ENCODE measurements at places on chromosomes 13 and 19.
A peak's percentile ranks its signal among the peaks of the same experiment; 100 is the strongest.

- peak; percentile 18 for DNase-seq
Measured at GRCh38 chr19:3129112-3129511, 6.7 kb upstream of the GNA15 start.

GRCh38 chr19:55451163-55451964 lies 8.3 kb upstream of the SHISA7 start:
- DNase-seq: no peak

DNA sequence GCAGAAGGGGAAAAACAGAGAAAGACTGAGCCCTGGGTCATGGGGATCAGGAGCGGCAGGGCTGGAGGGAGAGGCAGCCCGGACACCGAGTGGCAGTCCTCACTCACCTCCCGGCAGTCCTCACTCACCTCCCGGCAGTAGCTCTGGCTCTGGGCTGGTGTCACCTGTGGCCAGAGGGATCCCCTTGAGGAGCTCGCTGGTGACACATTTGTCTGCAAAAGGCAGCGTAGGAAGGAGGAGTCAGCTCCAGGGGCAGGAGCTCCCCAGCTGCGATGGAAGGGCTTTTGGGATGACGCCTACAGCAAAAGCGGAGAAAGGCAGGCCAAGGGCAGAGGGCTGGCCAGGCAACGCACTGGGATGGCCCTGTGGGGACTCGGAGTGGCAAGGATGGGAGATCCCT lies 739 bp downstream of the EIF3G start:
- no peak for DNase-seq

DNA sequence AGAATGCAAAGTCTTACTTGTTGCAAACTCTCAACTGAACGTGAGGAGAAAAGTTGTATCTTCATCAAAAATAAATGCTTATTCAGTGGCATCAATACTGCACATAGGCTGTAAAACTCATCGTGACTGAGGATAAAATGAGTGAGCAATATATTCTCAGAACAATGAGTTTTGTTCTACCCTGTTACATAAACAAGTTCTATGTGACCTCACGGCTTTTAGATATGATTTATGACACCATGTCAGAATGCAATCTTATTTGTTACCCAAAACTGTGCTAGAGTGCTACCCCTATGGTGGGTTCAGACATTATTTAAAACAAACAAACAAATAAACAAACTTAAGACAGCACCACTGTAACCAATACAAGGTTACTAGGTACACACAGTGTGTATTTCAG lies 55.4 kb downstream of the FOXO1 start:
- no peak for DNase-seq

DNA sequence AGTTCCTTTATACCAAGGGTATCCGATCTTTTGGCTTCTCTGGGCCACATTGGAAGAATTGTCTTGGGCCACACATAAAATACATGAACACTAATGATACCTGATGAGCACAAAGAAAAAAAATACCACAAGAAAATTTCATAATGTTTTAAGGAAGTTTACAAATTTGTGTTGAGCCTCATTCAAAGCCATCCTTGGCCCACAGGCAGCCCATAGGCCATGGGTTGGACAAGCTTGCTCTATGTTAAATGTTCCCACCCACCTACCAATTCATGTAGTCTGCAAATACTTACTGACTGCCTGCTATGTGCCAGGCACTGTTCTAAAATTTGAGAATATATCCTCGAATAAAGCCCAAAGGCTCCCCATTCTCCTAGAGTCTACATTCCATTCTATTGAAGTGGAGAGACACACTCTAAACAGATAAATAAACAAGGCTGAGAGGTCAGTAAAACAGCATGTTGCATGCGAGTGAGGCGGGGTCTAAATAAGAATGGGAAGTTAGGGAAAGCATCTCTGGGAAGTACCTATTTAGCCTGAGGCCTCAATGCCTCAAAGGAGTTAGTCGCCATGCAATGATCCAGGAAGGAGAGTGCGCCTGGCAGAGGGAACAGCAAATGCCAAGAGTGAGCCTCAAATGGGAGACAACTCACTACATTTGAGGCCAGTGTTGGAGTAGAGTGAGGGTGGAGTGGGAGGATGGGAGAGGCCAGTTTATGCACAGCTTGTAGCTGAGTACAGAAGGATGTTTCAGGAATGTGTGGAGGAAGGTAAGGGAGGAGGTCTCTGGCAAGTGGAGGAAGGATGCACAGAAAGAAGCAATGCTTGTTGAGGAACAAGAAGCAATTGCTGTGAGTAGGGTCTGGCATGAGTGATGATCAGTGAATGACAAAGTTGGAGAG lies 52.5 kb upstream of the CLDN10 start:
- no peak for DNase-seq

DNA sequence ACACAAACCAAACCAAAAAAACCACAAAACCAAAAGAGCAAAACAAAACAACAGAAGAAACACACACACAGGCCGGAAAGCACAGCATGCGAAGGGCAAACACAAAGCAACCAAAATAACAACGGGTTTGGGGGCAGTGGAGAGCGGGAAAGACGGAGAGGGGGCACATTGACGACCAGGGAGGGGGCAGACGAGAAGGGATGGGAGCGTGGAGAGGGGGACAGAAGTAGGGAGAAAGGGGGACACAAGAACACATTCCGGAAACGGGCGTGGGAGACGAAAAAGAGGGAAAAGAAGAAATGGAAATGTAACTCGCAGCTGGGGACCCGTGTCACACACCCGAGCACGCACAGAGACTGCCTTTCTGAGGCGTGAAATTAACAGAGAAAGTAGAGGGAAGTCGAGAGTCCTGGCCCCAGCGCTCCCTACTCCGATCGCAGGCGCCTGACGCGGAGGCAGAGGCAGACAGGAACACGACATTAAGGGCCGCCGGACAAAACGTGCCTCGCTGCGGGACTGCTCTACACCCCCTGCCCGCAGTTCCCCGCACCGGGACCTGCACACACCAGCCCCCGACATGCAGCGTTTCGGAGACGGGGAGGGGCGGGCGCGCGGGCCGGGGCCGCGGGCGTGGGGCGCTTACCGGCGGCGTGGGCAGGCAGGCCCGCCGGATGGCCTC lies 652 bp downstream of the POU4F1 start:
- DNase-seq: no peak

- no peak for DNase-seq
Measured at GRCh38 chr13:30450066-30450465, 15.7 kb downstream of the HMGB1 start.

DNA sequence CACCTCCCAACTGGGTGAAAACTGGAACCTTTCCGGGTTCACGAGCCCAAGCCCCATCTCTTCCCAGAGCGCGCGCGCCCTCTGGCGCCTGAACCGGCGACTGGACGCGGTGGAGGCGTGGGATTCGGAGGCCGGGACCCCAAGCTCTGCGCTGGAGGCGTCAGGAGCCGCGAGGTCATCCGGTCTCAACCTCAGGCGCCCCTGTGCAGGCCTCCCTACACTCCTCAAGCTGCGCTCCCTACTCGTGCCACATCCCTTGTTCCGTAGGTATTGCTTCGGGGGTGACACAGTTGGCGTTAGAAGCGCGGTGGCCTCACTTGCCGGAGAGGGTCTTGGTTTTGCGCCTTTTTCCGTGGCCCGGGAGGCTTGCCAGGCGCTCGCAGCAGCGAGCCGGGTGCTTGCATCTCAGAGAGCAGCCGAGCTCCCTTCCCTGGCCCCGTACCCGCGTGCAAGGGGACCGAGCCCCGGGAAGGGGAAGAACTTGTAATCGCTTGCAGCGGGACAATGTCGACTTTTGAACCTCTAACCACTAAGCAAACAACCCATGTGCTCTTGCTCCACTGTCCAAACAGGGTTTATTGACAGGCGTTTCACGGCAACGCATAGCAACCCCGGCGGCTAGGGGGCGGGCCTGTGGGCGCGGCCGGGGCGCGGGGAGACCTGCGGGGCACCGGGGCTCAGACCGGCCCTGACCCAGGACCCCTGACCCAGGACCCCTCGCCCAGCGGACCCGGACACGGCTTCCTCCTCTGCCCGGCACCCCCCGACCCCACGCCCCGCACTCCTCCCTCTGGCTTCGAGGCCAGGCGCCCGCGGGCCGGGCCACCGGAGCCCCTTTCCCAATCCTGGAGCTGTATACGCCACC lies 8.5 kb downstream of the CDX2 start:
- no peak for DNase-seq

DNA sequence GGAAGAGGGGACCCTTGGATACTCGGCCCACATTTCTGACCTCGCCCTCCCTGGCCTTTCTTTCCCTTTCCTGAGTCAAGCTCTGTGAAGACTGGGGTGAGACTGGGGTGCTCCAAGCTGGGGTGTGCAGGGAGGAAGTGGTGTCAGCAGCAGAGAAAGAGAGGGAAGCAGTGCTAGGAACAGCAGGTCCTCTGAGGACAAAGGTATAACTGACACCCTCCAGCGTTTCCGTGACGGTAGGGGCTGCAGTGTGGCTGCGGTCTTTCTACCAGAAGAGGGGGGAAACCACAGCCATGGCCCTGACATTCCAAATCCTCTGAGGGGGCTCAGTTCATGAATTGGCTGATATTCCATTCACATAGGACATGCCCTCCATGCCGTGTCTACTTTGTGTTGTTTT lies 1.1 kb downstream of the KIR3DL2 start:
- DNase-seq: no peak

- no peak for DNase-seq
Measured at GRCh38 chr19:58516964-58517833, 2.4 kb downstream of the ZBTB45 start.

- no peak for DNase-seq
Measured at GRCh38 chr13:56869671-56870070, 271.0 kb upstream of the PRR20A start.

DNA sequence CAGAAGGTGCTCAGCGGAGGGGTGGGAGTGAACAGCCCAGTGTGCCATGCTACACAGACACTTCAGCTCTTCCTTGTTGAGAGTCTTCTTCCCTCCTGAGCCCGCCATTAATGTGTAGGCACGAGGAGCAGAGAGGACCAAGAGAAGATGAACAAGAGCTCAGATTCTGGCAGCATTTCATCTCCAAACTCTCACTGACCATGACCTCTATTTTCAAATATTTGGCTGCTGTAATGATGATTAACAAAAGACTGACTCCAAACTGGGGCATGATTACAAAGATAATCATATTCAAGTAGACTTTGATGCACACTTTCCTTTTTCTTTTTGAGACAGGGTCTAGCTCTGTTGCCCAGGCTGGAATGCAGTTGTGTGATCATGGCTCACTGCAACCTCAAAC lies 236.5 kb downstream of the DCLK1 start:
- no peak for DNase-seq

- DNase-seq: no peak
Measured at GRCh38 chr13:41837629-41838028, 123.3 kb downstream of the VWA8 start.

DNA sequence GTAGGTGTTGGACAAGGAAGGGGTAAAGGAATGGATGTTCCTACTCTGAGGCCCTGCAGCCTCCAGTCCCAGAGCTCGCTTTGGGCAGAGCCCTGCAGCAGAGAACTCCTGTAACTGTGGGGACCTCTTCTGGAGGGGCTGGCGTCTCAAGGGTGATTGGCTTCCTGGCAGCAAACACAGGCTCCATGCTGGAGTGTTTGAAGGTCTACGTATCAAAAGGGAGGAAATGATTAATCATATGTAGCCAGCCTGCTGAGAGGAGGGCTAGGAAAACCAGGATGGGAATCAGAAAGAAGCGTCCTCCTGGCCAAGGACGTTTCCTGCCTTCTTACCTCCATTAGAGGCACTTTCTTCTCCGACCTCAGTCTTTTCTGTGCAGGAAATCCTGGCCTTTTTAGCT lies 208.5 kb downstream of the TSHZ3 start:
- no peak for DNase-seq

GRCh38 chr19:40425450-40426287 lies at the start of gene SERTAD1:
TSS of gene SERTAD1 (minus strand) at chr19:40425992. CDS start at chr19:40423546, 2,446 bp downstream.
- DNase-seq: peak; percentile 100

DNA sequence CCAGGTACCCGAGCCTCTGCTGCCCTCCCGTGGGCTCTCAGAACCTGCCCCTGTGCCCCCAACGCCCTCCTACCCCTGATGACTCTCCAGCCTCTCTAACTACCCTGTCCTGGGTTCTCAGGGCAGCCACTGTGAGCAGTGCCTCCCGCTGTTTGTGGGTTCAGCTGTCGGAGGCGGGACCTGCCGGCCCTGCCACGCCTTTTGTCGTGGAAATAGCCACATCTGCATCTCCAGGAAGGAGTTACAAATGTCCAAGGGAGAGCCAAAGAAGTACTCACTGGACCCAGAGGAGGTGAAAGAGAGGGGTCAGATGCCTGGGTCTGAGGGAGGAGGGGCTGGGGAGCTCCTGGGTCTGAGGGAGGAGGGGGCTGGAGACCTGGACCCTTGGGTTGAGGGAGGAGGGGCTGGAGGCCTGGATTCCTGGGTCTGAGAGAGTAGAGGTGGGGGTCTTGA lies 20.0 kb downstream of the CNFN start:
- DNase-seq: peak; percentile 3

- no peak for DNase-seq
Measured at GRCh38 chr19:30731591-30731990, 359.4 kb downstream of the ZNF536 start.

DNA sequence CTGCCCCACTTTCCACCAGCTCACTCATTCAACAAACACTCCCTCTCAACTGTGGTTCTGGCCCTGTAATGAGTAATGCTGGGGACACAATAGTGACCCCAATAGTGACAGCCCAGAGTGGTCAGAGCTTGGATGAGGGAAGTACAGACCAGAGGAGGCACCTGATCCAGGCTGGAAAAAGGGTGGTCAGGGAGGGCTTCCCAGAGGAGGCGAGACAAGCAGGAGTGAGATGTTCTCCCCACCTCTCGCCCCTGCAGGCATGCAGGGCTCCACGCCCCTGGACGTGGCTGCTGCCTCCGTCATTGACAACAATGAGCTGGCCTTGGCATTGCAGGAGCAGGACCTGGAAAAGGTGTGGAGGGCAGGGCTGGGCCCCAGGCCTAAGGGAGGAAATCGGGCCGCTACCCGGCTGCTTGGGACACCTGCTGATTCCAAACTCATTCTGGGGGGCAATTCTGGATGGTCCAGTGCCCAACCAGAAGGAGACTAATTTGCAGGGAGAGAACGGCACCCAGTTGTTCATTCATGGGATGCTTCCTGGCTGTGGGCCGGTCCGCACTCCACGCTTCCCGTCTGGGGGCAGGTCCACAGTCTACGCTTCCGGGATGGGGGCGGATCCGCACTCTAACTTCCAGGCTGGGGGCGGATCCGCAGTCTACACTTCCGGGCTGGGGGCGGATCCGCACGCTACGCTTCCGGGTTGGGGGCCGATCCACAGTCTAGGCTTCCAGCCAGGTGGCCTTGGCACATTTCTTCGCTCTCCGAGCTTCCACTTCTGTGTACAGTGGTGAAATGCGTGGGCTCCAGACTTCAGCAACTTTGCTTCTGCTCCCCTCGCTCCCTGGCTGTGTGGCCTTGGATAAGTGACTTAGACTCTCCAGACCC lies 63.4 kb downstream of the RYR1 start:
- DNase-seq: no peak

DNA sequence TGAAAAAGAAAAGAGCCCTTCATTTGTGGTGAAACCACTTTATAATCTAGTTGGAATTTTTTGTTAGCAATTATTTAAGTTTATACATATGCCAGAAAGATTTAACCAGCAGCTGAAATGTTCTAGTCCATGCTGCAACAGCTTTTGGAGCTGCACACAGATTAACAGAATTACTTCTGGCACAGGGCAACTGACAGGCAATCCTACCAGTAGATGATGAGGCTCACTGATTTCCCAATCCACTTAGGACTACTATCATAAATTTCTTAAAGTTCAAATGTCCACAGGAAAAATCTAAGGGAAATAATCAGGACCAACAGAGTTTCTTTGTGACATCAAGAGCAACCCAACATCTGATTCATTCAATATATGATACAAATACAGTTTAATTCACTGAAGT lies 78.8 kb downstream of the CRYL1 start:
- DNase-seq: no peak

Measured in NCI-H345 (cell line).